Common myeloid progenitor, CD34-positive (primary cell): ENCODE measurements at places on chromosomes 3 and 15.

- peak; percentile 58 for DNase-seq
- peaks cover 29% of the 10 kb centered on the region for H3K4me1 ChIP-seq
- H3K27me3 ChIP-seq, result no peaks in the 10 kb centered on the region
- H3K36me3 ChIP-seq, result no peaks in the 10 kb centered on the region
These were observed 186.5 kb downstream of the FOXP1 start for GRCh38 chr3:71397046-71397445.

- peaks cover 57% of the 10 kb centered on the region for H3K4me1 ChIP-seq
- peak; percentile 41 for DNase-seq
- no peak overlapping the region for H3K4me3 ChIP-seq
- peaks cover 3% of the 10 kb centered on the region for H3K36me3 ChIP-seq
These were observed 60.2 kb downstream of the ABTB1 start for GRCh38 chr3:127732879-127733350.

GRCh38 chr15:75023872-75024636, 664 bp downstream of the PPCDC start:
- H3K4me3 ChIP-seq, result peak overlapping the region; percentile 91
- peaks cover 4% of the 10 kb centered on the region for H3K36me3 ChIP-seq
- peak overlapping the region; percentile 91 for H3K27ac ChIP-seq
- DNase-seq, result peak; percentile 69
- H3K4me1 ChIP-seq, result peaks cover 45% of the 10 kb centered on the region
- no peaks in the 10 kb centered on the region for H3K27me3 ChIP-seq

DNA sequence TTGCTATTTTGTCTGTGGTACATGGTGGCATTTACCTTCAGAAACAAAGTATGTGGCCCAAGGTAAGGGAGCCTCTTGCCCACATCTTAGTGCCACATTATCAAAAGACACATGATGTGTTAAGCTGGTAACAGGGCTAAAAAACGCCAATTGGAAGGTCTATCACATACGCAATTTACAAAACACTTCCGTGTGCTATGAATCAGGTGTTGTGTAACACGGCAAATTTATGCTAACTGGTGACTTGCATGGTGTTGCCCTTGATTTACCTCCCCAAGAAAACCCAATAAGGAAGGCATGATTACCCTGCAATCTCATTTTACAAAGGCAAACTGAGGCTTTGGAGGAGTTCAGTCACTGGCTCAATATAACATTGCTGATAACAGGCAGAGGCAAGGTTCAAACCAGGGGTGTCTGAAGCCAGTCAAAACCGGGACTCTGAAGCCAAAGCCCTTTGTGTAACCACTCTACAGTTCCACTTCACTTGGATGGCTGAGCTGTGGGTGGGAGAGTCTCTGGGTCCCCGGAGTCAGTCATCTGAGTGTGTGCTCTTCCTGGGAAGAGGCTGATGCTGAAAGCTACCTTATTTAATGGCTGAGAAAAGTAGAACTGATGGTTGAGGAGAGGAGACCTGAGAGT, 103.9 kb upstream of the BCL6 start:
- H3K4me1 ChIP-seq, result no peaks in the 10 kb centered on the region
- DNase-seq, result no peak
- H3K27me3 ChIP-seq, result no peaks in the 10 kb centered on the region
- H3K36me3 ChIP-seq, result no peaks in the 10 kb centered on the region
- no peak overlapping the region for H3K27ac ChIP-seq

DNA sequence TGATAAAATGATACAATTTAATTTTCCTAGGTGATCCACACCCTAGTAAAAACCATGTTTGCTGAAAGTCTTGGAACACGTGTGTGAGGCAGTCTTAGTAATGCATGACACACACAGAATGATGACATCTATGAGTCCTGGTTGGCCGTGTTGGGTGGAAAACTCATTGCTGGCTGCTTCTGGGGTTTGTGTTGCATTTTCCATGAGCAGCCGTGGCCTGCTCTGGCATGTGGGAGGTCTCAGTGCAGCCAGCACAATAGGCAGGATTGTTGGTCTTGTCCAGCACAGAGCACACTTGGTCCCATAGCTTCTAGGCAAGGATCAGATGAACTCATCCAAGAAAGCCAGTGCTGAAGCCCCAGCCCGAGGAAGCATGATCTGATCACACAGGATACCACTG, 172.8 kb upstream of the UBE3A start:
- no peak overlapping the region for H3K27ac ChIP-seq
- DNase-seq, result no peak
- no peak overlapping the region for H3K4me3 ChIP-seq
- H3K4me1 ChIP-seq, result no peaks in the 10 kb centered on the region
- H3K27me3 ChIP-seq, result peaks cover 2% of the 10 kb centered on the region
- no peaks in the 10 kb centered on the region for H3K36me3 ChIP-seq

- no peaks in the 10 kb centered on the region for H3K4me1 ChIP-seq
- H3K27ac ChIP-seq, result no peak overlapping the region
- no peaks in the 10 kb centered on the region for H3K36me3 ChIP-seq
These were observed 19.1 kb upstream of the APEH start for GRCh38 chr3:49654955-49655556.

DNA sequence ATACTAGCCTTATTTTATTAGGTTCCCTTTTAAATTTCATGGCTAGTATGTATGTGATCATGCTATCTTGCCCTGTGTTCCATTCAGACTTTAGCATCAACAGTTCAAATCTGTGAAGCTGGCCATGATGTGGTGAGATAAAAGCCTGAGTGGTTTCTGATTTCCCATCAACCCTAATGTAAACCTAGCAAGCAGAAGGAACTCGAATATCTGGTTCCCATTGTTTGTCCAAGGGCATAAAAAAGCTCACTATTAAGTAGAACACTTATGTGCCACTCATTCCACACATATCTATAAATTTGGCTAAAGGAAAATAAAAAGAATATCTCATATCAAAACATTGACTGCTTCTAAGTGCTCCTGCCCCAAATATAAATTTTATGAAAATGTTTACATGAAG, 311.7 kb downstream of the CADM2 start:
- DNase-seq, result no peak
- no peaks in the 10 kb centered on the region for H3K27me3 ChIP-seq
- no peak overlapping the region for H3K27ac ChIP-seq
- H3K36me3 ChIP-seq, result no peaks in the 10 kb centered on the region

- no peak for DNase-seq
- no peaks in the 10 kb centered on the region for H3K4me1 ChIP-seq
- no peaks in the 10 kb centered on the region for H3K36me3 ChIP-seq
- no peak overlapping the region for H3K4me3 ChIP-seq
- H3K27me3 ChIP-seq, result peaks cover 18% of the 10 kb centered on the region
These were observed 11.8 kb downstream of the INSYN1 start for GRCh38 chr15:73741321-73741836.

DNA sequence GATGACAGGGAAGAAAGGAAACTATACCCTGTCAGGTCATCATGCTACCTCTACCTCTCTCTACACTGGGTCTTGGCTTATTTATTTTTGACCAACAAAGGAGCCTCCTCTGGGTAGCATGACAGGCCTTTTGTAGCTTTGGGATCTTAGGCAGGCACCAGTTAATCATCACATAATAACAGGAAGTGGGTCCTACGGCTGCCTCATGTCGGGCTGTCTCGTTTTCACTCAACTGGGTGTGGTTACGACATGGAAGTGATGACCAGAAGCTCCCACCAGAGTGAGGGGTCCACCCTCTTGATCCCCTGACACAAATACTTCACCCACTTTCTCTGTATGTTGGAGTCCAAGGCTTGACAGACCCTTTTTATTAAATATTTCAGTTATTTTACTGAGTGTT, 105.3 kb downstream of the CD47 start:
- DNase-seq, result peak; percentile 51
- H3K27ac ChIP-seq, result no peak overlapping the region
- H3K4me3 ChIP-seq, result no peak overlapping the region
- no peaks in the 10 kb centered on the region for H3K27me3 ChIP-seq
- peaks cover 15% of the 10 kb centered on the region for H3K4me1 ChIP-seq
- no peaks in the 10 kb centered on the region for H3K36me3 ChIP-seq

- no peaks in the 10 kb centered on the region for H3K36me3 ChIP-seq
- no peak for DNase-seq
- no peak overlapping the region for H3K27ac ChIP-seq
- no peaks in the 10 kb centered on the region for H3K4me1 ChIP-seq
- no peaks in the 10 kb centered on the region for H3K27me3 ChIP-seq
These were observed 825.7 kb upstream of the GBE1 start for GRCh38 chr3:82587174-82587573.

- no peaks in the 10 kb centered on the region for H3K27me3 ChIP-seq
- no peak overlapping the region for H3K4me3 ChIP-seq
- no peak for DNase-seq
- H3K27ac ChIP-seq, result no peak overlapping the region
- no peaks in the 10 kb centered on the region for H3K4me1 ChIP-seq
These were observed 364.2 kb downstream of the RBMS3 start for GRCh38 chr3:29644956-29645636.

DNA sequence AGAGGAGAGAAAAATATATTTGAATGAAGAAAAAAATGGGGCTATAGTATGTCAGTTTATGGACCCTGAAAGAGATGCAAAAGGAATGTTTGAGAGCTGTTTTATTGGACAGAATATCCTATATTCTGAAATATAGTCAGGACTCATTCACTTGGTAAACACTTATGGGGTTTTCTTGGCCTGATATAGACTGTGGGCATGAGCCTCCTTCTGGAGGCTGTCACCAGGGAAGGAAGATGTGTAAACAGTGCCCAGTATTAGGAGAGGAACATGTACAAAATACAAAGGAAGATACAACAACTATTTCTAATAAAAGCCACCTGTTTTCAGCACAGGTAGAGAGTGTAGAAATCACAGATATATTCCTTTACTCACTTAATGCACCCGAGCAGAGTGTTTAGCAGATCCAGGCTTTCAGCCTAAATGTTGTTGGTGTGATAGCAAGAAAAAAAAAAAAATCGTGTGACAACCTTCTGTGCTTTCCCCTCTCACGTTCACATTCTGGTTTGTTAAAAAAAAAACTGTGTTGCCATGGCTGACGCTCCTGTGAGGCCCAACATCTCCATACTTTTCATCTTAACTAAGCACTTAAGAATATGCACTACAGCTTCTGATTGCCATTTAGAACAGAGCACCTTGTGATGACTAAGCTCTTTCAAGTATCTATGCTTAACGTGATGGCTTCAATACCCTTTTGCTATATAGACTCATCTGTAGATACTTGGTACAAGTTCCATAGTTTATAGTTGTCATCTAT, 134.1 kb downstream of the MBNL1 start:
- no peak overlapping the region for H3K4me3 ChIP-seq
- no peaks in the 10 kb centered on the region for H3K27me3 ChIP-seq
- DNase-seq, result peak; percentile 59
- peak overlapping the region; percentile 45 for H3K27ac ChIP-seq

DNA sequence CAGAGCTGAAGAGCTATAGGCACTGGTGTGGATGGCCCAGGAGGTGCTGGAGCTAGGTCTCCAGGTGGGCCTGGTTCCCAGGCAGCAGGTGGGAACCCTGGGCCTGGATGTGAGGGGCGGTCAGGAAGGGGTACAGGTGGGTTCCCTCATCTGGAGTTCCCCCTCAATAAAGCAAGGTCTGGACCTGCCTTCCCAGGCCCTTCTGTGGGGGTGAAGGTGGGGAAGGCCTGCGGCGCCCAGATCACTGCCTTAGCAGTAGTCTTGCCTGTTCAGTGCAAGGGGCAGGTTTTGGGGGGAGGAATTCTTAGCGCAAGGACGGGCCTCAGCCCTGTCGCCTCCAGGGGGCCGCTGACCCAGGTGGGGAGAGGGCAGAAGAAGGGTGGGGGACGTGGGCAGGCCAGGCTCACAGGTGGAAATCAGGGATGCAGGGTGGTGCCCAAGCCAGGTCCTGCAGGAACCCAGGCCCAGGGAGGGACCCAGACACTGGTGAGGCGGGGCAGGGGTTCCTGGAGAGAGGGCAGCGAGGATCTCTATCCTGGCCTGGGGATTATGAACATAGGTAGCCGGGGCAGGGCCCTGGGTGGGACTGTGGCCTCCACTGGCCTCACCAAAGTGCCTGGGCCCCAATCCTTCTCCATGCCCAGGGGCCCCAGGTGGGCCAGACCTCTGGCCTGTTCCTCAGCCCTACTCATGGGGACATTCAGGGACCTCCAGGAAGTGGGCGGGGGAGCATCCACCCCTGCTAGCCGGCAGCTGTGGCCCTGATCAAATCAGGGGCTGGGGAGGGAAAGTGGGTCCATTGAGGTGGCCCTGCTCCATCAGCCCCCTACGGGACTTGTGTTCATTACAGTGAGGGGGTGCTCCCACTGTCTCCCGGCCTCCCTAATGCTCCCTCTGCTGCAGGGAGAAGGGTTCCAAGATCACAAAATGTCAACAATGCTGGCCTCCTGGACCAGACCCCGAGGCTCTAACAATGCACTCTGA, 25.3 kb downstream of the HDAC11 start:
- no peak overlapping the region for H3K4me3 ChIP-seq
- no peak for DNase-seq
- no peaks in the 10 kb centered on the region for H3K36me3 ChIP-seq
- no peak overlapping the region for H3K27ac ChIP-seq
- H3K4me1 ChIP-seq, result peaks cover 14% of the 10 kb centered on the region
- H3K27me3 ChIP-seq, result no peaks in the 10 kb centered on the region

GRCh38 chr15:41554343-41554742, 4.7 kb upstream of the TYRO3 start:
- no peaks in the 10 kb centered on the region for H3K27me3 ChIP-seq
- H3K4me1 ChIP-seq, result peaks cover 24% of the 10 kb centered on the region
- peak; percentile 31 for DNase-seq
- H3K36me3 ChIP-seq, result no peaks in the 10 kb centered on the region
- H3K27ac ChIP-seq, result no peak overlapping the region

DNA sequence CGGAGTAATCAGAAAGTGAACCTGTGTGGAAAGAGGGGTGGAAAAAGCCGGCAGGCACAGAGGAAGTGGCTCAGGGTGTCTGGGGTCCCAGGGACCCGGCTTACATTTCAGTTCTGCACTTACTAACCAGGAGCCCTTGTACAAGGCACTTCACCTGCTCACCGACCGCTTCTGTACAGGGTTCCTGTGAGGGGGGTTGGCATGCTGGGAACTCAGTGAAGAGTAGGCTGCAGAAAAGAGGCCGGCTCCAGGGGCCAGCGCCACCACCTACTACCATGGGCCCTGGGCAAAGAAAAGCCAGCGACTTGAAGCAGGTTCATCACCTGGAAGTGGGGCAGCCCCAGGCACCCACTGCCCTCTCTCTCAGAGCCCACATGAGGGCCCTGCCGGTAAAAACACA, 6.2 kb downstream of the STIMATE start:
- H3K27ac ChIP-seq, result no peak overlapping the region
- peaks cover 37% of the 10 kb centered on the region for H3K4me1 ChIP-seq
- H3K4me3 ChIP-seq, result no peak overlapping the region
- no peak for DNase-seq
- peaks cover 5% of the 10 kb centered on the region for H3K36me3 ChIP-seq

GRCh38 chr3:54342676-54343075, 220.3 kb downstream of the CACNA2D3 start:
- H3K27me3 ChIP-seq, result peaks cover 5% of the 10 kb centered on the region
- no peak overlapping the region for H3K4me3 ChIP-seq
- peak; percentile 81 for DNase-seq
- no peak overlapping the region for H3K27ac ChIP-seq
- peaks cover 14% of the 10 kb centered on the region for H3K4me1 ChIP-seq

GRCh38 chr3:105791919-105792786, 76.7 kb downstream of the CBLB start:
- no peaks in the 10 kb centered on the region for H3K27me3 ChIP-seq
- H3K36me3 ChIP-seq, result no peaks in the 10 kb centered on the region
- H3K27ac ChIP-seq, result no peak overlapping the region
- no peak overlapping the region for H3K4me3 ChIP-seq
